Mesendoderm (in vitro differentiated cells): ENCODE measurements at places on chromosomes 6 and 20.
A peak's percentile ranks its signal among the peaks of the same experiment; 100 is the strongest.

DNA sequence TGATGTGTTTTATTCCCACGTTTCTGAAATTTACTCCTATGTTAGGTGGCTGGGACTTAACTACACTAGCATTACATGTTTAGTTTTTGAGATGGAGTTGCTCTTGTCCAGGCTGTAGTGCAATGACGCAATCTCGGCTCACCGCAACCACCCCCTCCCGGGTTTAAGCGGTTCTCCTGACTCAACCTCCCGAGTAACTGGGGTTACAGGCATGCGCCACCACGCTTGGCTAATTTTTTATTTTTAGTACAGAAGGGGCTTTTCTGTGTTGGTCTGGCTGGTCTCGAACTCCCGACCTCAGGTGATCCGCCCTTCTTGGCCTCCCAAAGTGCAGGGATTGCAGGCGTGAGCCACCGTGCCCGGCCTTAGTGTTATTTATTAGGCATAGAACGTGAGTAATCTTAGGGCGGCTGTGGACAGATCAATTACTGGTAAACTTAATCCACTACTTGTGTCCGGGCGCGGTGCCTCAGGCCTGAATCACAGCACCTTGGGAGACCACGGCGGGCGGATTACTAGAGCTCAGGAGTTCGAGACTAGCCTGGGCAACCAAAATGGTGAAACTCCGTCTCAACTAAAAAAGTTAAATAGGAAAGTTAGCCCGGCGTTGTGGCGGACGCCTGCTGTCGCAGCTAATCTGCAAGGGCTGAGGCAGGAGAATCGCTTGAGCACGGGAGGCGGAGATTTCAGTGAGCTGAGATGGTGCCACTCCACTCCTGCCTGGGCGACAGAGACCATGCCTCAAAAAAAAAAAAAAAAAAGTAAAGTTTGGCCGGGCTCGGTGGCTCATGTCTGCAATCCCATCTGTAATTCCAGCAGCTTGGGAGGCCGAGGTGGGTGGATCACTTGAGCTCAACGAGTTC is 123.7 kb upstream of the BTN3A2 start:
- DNase-seq: peak; percentile 80

GRCh38 chr20:14828459-14828858 is 491.0 kb upstream of the FLRT3 start:
- no peak for DNase-seq

- DNase-seq: no peak
Observed at GRCh38 chr20:47161411-47161810, 195.1 kb downstream of the ZMYND8 start.

- DNase-seq: peak; percentile 95
Observed at GRCh38 chr6:26249957-26250697, 114.9 kb upstream of the BTN3A2 start.

DNA sequence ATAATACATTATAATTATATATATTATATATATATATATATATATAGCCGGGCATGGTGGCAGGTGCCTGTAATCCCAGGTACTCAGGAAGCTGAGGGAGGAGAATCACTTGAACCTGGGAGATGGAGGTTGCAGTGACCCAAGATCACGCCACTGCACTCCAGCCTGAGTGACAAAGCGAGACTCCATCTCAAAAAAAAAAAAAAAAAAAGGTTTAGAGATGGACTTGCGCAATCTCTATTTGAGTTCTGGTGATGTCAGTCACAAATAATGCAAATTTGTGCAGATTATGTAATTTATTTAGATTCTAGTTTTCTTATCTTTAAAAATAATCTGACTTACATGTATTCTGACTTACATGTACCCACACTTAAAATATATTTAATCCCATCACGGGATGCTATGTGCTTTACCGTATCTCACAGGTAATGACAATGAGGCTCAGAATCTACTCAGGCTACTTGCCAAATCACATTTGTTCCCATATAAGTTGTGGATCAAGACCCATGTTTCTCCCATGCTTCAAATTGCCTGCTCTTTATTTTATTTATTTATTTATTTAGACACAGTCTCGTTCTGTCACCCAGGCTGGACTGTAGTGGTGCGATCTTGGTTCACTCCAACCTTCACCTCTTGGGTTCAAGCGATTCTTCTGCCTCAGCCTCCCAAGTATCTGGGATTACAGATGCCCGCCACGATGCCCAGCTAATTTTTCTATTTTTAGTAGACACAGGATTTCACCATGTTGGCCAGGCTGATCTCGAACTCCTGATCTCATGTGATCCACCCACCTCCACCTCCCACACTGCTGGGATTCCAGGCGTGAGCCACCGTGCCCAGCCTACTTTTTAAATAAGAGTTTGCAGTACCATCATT is 7.6 kb upstream of the UST start:
- DNase-seq: no peak

DNA sequence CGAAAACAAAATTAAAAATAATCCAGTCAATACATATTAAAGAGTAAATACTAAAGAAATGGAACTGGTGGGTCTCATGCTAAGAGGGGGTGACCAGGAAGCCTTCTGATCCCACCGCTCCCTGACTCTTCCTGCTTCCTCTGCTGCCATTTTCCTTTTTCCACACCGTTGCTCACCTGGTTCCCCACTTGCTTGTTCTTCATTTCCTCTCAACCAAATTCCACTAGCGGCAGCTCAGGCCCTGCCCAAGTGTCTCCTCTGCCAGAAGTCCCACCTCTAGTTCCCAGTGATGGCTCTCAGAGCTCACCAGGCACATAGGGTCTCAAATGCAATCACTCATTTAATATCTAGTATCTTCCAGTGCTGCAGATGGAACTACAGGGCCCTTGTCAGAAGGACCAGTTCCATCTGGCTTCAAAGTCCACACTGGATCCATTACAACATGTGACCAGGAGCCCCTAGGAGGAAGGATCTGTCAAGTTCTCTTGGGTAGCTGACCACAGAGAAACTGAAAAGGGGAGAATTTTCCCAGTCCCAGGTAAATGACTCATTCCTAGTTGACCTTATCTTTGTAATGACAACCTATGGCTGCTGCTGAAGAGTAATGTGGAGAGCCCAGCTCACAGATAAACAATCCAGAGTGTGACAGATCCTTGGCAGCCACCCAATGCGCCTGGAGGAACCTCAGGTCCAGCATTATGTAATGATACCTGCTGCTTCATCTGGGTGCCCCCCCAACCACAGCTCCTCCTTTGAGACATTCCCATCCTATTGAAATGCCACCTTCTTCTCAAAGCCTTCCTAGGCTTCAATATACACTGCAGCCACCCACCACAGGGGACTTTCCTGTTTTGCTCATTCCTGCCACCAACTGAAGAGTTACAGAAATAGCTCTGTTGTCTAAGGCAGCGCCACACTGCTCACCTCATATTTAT is 38.2 kb downstream of the ELMO2 start:
- no peak for DNase-seq

DNA sequence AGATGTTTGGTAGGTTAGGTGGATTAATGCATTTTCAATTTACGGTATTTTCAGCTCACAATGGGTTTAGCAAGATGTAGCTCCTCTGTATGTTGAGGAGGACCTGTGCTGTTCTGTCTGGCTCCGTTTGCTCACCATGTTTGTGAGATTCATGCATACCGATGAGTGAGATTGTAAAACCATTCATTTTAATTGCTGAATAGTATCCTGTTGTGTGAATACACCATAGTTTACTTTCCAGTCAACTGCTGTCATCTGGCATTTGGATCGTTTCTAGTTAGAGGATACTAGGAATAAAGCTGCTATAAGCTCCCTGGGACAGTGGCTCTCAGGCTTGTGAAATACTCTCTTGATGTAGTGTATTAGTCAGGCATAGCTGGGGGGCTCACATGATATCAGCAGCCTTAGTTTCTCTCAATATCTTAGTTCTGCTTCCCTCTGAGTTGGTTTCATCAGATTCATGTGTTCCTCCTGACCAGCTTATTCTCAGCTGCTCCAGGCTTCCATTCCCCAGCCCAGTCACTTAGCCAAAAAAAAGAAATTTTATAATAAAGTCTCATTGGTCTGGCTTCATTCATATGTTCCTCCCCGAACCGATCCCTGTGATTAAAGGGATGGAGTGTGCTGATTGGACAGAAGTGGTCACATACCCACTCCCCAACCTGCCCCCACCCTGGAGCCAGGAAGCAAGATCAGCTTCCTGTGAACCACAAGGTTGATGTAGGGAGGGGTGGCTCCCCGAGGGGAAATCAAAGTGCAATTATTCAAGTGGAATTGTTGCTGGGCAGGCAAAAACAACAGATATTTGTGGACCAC is 10.9 kb upstream of the B4GALT5 start:
- peak; percentile 45 for DNase-seq

DNA sequence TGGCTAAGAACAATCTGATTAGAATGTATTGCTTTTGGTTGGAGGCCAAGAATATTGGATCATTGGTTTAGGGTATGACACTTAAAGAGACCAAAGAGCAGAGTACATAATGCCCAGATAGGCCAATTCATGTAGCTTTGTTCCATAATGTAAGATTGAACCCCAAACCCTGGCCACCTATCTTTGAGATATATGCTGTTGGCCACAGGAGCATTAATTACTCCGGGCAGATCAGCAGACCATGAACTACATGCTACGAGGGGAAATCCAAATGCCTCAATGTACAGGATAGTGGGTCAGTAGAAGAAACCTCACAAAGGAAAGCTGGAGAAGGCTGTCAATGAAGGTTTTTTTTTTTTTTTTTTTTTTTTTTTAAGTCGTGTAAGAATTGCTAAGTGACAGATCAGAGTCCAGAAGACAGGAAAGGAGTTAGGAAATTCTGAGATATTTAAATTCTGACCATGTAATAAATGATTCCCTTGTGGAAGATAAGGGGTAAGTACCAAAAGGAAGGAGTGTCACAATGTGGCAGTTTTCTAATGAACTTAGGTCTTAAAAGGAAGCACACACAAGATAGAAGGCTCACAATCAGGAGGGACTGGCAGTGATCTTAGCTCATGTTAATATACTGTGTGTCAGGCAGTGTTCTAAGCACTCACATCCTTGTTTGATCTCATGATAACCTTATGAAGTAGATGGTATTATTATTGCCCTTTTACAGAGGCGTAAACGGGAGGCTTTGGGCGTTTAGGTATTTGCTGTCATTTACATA is 61.4 kb downstream of the CARMIL1 start:
- peak; percentile 48 for DNase-seq

- peak; percentile 31 for DNase-seq
Observed at GRCh38 chr6:52009466-52010140, 77.8 kb downstream of the PKHD1 start.

- DNase-seq: no peak
Observed at GRCh38 chr6:132122176-132122575, 171.0 kb upstream of the CCN2 start.

GRCh38 chr20:9985773-9986172 is 49.0 kb upstream of the ANKEF1 start:
- DNase-seq: no peak

DNA sequence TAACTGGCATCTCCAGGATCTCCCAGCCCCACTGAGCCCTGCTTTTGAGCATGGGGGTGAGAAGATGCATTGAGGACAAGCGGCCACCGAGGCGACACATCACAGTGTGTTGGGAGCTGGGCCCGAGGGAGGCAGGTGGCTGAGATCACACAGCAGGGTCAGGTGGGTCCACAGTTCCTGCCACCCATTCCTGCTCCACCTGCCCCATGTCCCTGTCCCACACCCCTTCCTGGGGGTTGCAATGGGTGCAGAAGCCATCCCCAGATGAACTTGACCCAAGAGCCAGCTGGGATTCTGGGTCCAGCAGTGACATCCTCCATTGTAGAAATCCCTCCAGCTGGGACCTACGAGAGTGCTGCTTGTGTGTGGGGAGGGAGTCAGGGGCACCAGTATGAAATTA is 1.0 kb downstream of the TGM2 start:
- DNase-seq: no peak

- DNase-seq: no peak
Observed at GRCh38 chr20:4153251-4153650, 137.9 kb upstream of the RNF24 start.

GRCh38 chr6:30884521-30885480 is 482 bp downstream of the DDR1 start:
- DNase-seq: peak; percentile 80

- peak; percentile 67 for DNase-seq
Observed at GRCh38 chr20:46767127-46767761, 57.8 kb downstream of the SLC2A10 start.

GRCh38 chr20:38798266-38798665 is 7.2 kb upstream of the PPP1R16B start:
- no peak for DNase-seq

DNA sequence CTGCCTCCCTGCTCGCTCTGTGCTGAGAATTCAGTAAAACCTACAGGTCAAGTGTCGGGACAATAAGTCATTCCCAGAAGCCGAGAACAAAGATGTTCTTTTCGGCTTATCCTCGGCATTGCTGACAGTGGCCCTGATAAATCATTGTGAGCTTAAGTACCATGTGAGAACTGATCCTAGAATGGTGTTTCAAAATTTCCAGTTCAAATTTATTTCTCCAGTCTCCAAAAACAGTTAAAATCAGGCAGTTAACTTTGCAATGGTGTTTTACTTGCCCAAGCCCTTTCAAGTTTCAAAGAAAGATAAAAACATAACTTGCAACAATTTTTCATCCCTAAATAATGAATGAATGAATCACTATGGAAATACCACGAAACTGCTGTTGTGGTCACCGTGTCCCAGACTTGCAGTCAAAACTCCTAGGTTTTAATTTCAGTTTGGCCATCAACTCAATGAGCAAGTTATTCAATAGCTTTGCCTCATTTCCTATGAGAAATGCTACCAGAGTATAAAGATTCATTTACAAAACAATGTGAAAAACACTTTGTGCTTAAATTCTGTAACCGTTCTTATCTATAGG is 4.3 kb downstream of the ATP5F1E start:
- no peak for DNase-seq

- DNase-seq: no peak
Observed at GRCh38 chr6:154994836-154995253, 270 bp upstream of the TIAM2 start.

GRCh38 chr20:11766961-11767360 is 150.7 kb upstream of the BTBD3 start:
- peak; percentile 56 for DNase-seq

DNA sequence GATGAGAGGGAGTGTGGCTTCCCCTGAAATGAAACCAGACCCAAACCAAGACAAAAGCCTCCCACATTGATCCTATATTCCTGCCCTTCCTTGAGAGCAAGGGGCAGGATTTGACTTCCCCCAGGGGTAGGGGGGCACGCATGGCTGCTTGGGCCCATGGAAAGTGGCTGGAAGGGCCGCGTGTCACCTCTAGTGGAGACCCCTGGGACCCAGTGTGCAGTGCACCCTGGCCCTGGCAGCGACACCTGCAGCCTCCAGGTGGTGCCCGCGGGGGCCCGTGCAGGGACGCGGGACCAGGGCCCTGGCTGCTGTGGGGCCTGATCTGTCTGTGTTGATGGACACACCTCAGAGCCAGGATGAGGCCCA is 18.0 kb upstream of the SLCO4A1 start:
- no peak for DNase-seq

GRCh38 chr6:144162977-144163376 is 12.7 kb downstream of the STX11 start:
- DNase-seq: no peak

GRCh38 chr6:170434117-170434820 is 118.8 kb downstream of the PSMB1 start:
- peak; percentile 47 for DNase-seq

GRCh38 chr6:18247002-18247401 is 17.3 kb downstream of the DEK start:
- no peak for DNase-seq
